Fibroblast of the conjunctiva (primary cell): ENCODE measurements at places on chromosomes 7 and 10.

- no peak for DNase-seq
Measured at GRCh38 chr10:126661356-126661755, 9.1 kb downstream of the C10orf90 start.

- DNase-seq = peak; percentile 93
Measured at GRCh38 chr10:129096065-129096984, 370.7 kb upstream of the MGMT start.

DNA sequence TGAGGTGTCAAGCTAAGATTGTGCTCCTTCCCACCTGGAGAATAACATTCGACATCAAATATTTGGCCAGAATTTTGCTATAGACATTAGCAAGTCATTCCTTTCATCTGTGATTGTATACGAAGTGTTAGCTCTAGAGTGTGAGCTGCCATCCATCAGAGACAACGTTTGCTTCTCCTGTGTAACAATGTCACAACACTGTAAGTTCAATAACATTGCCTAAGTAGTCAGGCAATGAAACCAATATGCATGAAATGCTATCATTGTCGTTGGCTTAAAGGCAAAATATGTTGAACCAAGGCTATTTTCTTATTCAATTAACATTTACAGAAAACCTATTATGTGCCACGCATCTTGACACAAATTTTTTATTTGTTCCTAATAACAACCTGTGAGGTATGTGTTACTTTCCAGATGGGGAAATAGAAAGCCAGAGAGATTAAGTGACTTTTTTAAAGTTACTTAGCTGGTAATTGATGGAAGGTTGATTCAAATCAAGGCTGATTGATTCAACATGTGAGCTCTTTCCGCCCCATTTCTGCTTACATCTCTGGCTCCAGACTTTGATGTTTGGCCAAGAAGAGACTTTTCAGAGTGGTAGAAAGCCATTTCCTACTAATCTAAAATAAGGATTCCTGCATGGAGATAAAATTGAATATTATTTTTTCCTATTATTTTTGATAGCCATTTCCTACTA, 32.0 kb downstream of the BET1 start:
- no peak for DNase-seq

DNA sequence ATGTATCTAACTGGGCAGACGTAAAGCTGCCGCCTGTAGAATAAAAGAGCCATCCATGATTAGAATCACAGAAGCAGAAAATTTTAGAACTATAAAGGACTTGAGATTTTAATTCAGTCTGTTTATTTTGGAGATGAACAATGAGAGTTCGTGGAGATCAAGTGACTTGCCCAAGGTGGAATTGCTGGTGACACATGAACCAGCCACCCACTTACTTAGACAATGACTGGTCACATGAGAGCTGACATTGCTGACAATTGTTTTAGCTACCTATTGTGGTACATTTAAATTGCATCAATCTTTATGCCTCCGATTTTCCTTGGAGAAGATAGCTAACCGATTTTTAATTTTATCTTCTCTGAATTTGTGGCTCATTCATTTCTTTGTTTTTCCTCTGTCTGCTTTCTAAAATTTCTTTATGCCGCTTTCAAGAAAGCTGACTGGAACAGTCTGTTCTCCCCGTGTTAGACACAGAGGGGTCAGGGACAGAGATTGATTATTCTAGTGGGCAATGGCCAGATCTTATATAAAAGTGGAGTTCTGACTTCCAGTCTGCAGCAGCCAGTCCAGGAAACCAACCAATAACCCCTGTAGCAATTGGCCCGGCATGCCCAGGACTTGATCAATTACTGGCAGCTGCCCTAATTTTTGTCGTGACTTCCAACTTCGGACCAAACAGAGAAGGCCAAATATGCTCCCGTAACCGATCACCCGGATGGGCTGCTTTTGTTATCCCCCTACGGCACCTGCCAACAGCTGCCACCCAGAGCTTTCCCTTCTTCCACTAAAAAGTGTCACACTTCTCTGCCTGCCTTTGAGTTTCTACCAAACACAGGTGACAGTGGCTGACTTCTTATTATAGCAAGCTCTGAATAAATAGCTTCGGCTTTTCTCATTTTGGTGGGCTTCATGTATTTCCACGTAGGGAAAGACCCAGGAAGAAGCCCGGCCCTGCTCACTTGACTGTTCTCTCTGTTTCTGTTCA, 241.6 kb downstream of the CAMK1D start:
- DNase-seq = no peak

GRCh38 chr7:33425929-33426678, 296.7 kb downstream of the BBS9 start:
- DNase-seq = no peak

DNA sequence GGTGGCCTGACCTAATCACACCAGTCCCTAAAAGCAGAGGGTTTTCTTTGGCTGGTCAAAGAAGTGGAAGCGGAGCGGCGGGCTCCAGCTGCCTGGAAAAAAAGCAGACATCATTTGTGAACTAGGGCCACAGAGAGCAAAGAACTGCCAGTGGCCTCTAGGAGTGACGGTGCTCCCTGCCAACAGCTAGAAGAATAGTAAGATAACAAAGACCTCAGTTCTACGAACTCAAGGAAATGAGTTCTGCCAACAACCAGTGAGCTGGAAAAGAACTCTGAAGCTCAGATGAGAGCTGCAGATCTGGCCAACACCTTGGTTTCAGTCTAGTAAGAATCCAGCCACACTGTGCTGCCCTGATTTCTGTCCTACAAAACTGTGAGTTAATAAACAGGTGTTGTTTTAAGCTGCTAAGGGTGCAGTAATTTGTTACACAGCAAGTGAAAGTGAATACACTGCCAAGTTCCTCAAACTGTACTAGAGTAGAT, 178.0 kb downstream of the SRPK2 start:
- no peak for DNase-seq
